Fibroblast of the aortic adventitia (primary cell): ENCODE measurements at places on chromosomes 2 and 18.
A peak's percentile ranks its signal among the peaks of the same experiment; 100 is the strongest.

DNA sequence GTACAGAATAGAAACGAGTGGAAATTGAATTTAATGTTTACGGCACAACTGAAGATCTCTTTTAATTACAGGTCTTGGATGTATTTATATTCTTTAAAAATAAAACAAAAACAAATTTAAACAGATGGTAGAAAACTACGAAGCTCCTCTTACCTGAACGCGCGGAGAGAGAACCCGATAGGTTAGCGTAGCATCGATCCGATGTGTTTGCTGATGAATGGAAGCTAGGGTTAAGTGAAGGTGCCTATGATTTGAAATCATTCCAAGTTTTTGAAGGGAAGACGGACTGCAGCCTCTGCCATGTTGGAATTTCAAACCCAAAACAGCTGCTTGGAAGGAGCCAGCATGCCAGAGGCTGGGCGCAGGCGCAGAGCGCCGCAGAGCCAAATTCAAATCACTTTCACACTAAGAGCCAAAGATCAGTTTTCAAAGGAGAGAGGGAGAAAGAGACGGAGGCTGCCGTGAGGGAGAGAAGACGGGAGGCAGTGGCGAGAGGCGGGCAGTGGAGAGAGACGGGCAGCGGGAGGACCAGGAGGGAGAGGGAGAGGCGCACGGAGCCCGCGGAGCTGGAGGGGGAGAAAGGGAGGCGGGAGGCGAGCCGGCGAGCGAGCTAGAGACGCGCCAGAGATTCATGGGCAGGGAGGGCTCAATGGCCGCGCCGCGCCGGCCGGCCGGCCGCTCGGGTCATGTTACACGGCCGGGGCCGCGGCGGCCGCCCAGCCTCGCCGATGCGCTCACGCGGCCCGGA lies at the start of gene FIGN:
Gene FIGN, minus strand, starts transcription at position 324 of the 748 bp plus-strand sequence. CDS start 1,081 bp downstream, outside the sequence.
- DNase-seq = peak; percentile 96

DNA sequence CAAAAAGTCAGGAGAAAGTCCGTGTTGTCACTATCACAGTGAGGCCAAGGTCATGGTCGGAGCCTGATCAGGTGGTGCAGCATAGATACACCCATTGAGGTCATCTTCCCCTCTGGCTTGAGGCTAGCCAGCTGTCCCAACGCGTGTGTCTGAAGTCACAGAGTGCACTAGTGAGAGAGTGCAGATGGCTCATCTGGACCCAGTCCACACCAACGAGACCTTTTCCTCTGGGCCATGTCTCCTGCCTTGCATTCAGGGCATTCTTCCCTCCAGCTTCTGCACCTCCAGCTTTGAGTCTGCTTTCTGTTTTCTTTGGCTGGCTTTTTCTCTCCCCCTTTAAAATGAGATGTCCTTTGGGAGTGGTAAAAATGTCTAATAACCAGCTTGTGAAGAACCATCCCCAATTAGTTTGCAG lies 146.9 kb downstream of the TDRD15 start:
- DNase-seq = no peak

DNA sequence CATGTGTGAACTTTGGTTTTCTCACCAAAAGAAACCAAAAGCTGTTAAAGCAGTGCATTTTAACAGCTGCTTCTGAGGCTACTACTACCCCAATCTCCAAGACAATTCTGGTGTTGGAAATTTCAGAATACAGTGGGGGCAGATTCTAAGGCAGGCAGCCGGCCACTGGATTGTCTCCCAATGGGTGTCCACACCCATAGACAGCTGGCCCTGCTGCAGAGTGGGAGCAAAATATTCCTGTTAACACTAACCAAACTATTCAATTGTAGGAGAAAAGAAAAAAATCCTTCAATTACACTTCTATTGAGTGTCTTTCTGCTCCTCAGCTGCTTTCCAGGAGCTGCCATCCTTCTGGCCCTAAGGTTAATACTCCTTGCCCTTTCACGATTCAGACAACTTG lies 223.7 kb downstream of the ALK start:
- DNase-seq = peak; percentile 12

DNA sequence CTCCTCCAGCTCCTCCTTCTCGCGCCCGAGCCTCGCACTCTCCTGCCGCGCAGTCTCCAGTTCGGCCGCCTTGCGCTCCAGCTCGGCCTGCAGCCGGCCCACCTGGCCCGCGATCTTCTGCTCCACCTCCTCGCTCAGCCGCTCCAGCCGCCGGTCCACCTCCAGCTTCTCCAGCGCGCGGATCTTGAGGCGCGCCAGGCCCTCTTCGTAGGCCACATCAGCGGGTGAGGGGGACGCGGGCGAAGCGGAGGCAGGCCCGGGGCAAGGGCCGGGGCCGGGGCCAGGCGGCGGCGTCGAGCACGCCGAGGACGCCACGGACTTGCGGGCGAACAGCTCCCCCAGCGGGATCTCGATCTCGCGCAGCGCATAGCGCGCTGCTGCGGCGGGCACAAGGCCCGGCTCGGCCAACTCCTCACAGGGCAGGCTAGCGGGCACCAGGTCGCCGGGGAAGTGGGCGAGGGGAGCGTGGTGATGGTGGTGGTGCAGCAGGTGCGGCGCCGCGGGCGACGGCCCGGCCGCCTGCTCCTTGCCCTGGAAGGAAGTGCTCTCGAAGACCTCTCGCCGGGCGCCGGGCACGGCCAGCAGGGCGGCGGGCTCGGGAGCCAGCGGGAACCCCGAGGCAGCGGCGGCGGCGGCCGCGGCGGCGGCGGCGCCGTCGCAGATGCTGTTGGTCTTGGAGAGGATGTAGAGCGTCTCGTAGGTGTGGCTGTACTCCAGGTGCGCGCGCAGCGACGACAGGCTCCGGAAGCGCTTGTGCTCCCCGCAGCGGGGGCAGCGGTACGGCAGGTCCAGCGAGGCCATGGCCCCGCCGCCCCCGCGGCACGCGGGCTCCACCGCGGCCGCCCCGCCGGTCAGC lies 15.2 kb downstream of the FBXO41 start:
- DNase-seq = no peak

- peak; percentile 72 for DNase-seq
These were observed 65.9 kb upstream of the ITM2C start for GRCh38 chr2:230798769-230799399.

DNA sequence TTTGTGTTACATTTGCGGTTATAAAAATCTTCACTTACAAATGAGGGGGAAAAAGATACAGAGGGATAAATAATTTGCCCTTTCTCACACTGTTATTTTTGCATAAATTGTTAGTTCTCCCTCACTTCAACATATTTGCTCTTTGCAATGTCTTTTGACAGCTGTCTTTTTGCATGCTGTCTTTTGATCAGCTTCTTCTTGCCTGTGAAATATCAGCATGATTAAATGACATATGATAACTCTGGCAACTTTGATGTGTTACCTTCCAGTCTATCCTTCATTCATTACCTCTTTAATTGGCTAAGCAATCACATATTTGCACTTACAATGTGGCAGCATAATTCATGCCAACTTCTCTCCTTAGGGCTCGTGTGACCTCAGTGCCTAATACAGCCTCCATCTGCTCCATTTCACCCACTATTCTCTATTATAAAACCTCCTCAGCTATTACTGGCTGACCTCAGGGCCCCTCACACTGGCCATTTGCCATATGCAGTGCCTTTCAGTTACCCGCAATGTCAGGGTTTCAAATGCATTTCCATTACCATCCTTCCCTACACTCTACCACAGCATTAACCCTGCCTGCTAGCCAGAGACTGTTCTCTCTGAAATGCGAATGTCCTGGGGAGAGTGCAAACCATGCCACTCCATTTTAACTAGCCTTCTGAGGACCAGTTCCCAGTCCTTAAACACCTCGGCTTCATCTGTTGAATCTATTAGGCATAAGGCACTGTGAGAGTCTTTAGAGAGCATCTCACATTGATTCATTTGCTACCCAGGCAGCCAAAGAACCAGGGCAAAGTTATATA lies 1056.6 kb upstream of the CHAC2 start:
- no peak for DNase-seq
